ENCODE measurements at places on chromosomes 11 and 22.

DNA sequence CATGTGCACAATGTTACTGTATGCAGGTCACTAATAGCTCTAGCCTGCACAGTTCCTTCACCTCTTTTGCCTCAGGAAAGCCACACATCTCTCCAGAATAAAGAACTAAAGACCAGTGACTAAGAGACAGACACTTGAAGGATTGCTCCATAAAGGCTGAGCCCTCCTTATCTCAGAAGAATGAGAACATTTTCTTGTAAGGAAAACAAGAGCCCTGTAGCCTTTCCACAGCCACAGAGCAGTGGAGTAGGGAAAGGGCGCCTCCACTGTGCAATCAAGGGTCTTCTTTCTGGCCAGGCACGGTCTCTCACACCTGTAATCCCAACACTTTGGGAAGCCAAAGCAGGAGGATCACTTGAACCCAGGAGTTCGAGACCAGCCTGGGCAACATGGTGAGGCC is 202.6 kb upstream of the TMEM45B start:
- DNase-seq: no peak

DNA sequence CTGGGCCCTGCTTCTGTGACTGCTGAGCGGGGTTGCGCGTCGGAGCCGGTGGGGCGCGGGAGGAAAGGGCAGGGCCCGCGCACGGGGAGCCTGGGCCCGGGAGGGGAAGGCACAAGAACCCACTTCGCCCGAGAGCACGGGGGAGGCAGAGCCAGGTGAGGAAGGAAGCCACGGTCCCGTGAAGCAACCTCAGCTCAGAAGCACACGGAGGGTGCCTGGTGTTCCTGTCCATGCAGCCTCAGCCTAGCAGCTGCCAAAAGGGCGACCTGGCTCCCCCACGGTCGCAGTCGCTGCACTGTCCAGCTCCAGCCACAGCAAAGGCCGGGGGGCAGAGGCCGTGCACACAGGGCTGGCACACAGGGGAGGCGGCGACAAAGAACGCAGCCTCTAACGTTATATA is 9.3 kb upstream of the CDC42BPG start:
- no peak for DNase-seq

- DNase-seq: no peak
These were observed 27.4 kb upstream of the YPEL1 start for GRCh38 chr22:21762712-21763581.

GRCh38 chr11:92424281-92424680 is 199.7 kb downstream of the FAT3 start:
- no peak for DNase-seq

DNA sequence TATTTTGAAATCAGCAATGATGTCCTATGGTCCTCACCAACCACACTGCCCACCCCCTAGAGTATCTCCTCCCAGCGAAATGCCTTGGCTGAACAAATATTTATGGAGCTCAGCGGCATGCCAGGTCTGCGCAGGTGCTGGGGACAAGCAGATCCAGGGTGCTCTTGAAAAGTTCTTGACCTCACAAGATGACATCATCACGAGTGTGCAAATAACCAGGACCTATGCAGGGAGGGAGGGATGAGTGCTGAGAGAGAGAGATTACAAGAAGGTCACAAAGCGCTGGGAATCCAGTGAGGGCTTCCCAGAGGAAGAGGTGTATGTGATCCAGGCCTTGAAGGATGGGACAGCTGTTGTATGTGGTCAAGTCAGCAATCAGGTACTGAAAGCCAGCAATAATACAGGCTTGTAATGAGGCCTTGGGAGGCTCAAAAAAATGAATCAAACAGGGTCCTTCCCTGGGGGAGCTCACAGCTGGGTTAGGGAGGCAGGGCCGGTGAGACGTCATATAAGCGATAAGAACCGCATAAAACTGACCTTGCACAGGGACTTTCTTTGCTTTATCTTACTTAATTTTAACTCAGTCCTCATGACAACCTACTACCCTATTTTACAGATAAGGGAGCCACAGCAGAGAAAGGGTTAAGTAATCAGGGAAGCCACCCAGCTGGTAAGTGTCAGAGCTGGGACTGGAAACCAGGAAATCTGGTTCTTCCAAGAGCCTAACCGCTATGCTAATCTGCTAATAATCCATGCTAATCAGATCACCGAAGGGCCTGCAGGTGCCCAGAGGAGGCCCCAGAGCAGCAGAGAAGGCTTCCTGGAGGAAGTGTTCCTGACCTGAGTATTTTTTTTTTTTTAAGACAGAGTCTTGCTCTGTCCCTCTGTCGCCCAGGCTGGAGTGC is 8.2 kb downstream of the ARRB1 start:
- DNase-seq: no peak

- DNase-seq: peak; percentile 67
These were observed 2.2 kb downstream of the DTX4 start for GRCh38 chr11:59173964-59174663.

DNA sequence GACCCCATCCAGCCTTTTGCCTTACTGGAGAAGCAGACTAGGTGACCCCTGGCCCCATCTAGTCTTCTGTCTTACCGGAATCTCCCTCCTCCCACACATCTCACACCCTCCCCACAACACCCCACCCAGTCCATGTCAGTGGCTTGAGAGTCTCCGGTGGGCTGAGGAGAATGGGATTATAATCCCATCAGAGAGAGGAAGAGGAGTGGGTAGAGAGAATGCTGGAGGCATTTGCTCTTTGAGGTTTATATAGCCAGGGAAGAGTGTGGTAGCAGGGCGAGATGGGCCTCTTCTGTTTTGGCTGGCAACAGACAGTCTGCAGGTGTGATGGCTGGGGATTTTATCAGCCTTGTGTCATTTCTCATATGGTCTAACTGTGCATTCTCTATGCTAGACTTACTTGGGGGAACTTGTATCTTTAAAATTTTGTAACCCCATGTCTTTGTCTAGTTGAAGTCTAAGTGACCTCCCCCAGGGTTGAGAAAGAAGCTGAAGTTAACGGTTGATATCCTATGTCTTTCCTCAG is 50.3 kb downstream of the GRAMD1B start:
- DNase-seq: no peak

GRCh38 chr11:123046473-123047259 is 15.3 kb downstream of the HSPA8 start:
- no peak for DNase-seq

DNA sequence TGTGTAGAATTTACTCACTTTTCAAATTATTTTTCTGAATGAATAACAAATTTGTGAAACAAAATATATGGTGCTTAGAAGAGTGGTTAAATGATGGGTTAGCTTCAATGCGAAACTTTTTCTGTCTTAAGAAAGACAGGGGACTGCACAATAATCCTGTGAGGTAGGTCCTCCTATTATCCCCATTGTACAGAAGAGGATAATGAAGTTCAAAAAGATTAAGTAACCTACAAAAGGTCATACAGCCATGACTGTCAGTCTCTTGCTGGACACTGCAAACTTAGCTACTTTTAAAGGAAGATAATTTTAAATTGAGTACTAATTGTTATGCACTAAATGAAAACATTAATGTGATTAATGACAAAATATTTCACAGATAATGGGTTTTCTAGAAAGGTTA is 5.0 kb downstream of the OOSP3 start:
- DNase-seq: no peak

- DNase-seq: no peak
These were observed 13.3 kb downstream of the TTC38 start for GRCh38 chr22:46280999-46281623.

DNA sequence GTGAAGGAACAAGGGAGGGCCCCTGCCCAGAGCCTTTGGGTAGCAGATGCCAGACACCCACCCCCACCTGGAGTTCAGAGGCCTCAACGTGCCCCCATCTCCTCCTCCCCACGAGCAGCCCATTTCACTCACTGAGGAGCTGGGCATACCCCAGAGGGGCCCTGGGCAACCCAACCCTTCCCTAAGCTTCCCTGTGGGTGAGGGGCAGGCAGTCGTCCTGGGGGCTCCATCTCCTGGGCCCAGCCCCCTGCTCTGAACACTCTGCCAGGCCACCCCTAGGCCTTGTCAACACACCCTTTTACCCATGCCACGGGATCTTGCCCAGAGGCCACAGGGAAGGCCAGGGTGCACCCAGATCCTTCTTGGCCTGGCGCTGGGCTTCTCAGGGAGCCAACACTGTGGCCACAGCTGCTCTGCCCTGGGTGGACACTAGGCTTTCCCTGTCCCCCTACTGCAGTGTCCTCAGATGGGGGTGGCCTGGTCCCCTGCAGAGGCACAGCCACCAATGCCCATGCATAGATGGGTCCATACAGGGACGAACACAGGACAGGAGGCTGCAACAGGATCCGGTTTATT is 3.4 kb downstream of the SLC25A1 start:
- DNase-seq: no peak

DNA sequence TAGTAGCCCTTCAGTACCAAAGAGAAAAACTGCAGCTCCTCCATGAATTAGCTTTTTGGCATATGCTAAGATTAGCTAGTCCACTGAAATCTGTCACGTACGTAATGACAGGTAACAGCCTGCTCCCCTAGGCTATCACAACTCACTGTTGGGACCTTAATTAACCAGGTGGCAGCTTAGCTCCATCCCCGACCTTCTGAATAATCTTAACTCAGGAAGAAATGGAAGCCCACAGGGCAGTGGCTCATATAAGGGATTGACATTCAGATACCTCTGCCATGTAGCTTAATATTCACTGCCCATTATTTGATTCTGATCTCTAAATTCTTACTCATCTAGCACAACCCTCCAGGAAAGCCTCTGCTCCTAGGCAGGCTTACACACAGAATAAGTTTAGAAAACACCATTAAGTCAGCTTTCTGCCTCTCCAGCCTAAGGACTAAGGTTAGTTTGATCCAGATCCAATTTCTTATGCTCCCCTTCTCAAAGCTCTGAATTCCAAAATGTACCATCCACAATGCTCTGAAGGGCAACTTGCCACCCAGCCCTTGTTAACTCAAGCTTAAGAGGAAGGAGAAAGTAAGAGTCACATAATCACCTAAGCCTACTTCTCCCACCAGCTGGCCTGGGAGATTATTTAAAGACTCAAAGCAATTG is 5.0 kb downstream of the HSPA8 start:
- DNase-seq: no peak

- DNase-seq: no peak
These were observed 8.5 kb downstream of the NTM start for GRCh38 chr11:131378931-131379330.

DNA sequence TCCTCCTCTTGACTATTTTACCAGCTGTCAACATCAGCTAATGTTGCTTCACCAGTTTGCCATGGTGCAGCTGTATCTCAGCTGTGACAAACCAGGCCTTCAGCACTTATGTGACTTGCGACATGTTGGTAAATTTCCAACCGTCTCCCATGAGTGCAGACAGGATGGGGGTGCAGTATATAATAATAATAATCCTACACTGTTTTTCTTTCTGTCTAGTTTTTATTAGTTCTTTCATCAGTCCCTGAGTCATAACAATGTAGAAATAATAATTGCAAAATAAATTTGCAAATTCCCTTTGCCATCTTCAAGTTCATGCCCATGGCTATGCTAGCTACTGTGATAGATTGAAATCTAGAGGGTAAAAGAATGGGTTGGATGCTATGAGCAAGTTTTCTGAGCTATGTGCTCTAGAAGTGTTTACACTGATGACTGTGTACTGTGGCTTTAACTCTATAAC is 4.9 kb downstream of the MMP13 start:
- DNase-seq: no peak

GRCh38 chr11:3836903-3837302 is 3.9 kb downstream of the RHOG start:
- no peak for DNase-seq

DNA sequence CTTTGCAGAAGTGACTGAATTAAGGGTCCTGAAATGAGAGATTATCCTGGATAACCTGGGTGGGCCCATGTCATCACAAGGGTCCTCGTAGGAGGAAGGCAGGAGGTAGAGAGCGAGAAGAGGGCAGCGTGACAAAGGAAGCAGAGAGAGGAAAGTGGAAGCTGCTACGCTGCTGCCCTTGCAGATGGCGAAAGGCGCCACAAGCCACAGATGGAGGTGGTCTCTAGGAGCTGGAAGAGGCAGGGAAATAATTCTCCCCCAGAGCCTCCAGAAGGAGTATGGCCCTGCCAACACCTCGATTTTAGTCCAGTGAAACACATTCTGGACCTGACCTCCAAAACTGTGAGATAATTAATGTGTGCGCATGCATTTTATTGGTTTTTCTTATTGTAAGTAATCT is 13.4 kb downstream of the TMEM184B start:
- DNase-seq: no peak

DNA sequence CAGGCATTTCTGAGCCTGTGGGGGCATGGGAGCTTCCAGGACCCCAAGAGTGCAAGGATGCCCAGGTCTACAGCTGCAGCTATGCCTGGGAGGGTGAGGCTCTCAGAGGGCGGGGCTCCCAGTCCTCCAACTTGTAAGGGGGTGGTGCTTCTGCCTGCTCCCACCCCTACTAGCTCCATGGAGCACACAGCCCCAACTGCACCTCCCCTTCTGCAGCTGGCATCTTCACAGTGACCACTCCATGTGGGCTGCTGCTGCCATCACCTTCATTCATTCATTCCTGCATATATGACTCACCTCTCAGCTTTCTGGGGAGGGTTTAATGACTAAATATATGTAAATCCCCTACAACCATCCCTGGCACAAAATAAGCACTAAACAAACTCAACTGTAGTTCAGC is 43.8 kb downstream of the CHST1 start:
- DNase-seq: no peak

DNA sequence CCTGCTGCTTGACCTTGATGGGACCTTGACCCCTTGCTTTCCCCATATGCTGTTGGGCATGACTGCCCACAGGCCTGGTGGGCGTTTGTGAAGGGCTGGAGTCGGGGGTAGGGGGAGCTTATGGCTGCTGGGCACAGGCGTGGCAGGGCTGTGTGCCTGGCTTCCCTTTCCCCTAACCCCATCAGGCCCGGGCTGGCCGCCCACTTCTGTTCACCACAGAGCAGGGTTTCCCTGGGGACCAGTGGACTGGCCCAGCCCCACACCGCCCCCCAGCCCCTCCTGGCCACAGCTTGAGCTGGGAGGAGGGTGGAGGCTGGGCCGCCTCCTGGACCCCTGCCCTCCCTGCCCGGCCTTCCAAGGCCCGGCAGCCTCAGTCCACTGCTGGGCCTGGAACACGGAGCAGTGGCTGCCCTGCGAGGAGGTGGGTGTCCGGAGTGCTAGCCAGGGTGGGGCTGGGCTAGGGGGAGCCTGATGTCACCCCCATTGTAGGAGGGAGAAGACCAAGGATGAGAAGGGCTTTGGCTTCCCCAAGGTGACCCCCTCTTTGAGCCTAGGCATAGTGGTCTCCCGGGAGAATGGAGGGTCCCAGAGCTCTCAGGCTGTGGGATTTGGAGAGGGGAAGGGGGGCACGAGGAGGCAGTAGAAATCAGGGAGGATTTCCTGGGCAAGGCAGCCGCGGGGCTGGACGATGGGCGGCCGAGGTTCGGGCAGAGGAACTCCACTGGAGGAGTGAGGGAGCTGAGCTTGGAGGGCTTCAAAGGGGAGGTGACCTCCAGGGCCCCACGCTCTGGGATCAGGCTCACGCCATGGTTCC is at the start of gene AIFM3:
TSS of gene AIFM3 (plus strand) at position 373 of the 814 bp plus-strand sequence. CDS start 690 bp downstream, outside the sequence.
- no peak for DNase-seq

GRCh38 chr22:47835726-47836125 is 1073.3 kb downstream of the TBC1D22A start:
- no peak for DNase-seq
